ENCODE measurements at places on chromosomes 13 and 19.

- DNase-seq, result no peak
Measured at GRCh38 chr19:50632151-50632835, 7.4 kb downstream of the SYT3 start.

DNA sequence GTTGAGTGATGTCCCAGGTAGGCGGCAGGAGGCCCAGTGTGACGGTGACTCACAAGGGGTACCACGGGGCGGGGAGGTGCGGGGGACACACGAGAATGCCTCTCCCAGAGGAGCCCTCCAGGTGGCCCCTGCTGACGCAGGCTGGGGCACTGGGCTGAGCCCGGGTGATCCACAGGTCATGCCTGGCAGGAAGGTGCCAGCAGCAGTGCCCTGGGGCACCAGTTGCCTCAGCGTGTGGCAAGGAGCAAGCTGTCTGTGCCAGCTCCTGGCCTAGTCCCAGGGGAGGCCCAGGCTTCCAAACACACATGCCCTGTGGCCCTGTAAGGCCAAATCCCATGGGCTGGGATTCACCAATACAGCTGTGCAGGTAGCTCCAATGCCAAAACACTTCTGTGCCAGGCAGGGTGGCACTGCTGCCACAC, 28.0 kb downstream of the AKT2 start:
- DNase-seq, result no peak

GRCh38 chr19:51715850-51716249, 7.9 kb downstream of the HAS1 start:
- DNase-seq, result no peak

- DNase-seq, result no peak
Measured at GRCh38 chr13:64052521-64052920, 2636.9 kb upstream of the PCDH20 start.

DNA sequence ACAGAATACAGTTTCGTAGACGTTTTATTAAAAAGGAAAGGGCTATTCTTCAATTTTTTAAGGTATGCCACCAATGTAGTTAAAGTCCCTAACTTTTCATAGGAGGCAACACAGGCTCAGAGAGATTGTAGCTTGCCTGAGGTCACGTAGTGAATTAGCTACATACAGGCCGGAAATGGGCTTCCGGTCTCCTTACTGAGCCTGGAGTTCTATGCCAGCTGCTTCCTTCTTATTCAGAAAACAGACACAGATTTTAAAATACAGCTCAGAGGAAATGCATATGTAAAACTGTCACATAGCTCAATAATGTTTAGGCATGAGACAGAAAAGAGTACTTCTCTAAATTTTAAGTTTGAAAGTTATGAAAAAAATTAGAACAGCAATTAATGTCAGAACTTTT, 85.4 kb upstream of the TUBA3C start:
- DNase-seq, result no peak

- no peak for DNase-seq
Measured at GRCh38 chr13:48437371-48437770, 24.5 kb upstream of the LPAR6 start.

GRCh38 chr19:29785955-29786589, 25.7 kb upstream of the CCNE1 start:
- no peak for DNase-seq

GRCh38 chr19:38375748-38376147, 1.4 kb downstream of the PSMD8 start:
- DNase-seq, result no peak

GRCh38 chr19:41233748-41234240, 14.8 kb downstream of the AXL start:
- no peak for DNase-seq

DNA sequence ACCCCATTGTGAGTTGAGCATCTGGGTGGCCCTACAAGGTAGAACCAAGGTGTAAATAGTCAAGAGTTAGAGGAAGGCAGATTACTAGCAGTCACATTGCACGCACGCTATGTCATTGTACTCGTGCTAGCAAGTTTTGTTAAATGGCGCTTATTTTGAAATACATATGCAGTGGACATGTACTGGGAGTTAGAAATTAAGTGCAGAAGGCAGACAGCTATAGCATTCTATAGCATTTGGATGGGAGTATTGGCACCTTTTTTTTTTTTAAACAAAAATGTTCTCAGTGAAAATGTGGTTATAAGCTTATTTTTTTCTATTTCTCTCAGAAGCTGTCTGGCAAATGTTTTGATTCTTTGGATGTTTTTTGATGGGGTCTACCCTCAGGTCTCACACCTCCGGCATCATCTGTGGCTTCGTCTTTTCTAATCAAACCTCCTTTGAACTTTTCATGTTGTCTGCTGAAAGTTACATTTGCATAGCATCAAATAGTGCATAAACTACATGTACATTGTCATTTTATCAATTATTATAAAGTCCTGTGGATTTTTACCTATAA, 68.1 kb downstream of the ARHGEF7 start:
- no peak for DNase-seq

- DNase-seq, result no peak
Measured at GRCh38 chr13:50141375-50141975, 126.2 kb downstream of the KCNRG start.

DNA sequence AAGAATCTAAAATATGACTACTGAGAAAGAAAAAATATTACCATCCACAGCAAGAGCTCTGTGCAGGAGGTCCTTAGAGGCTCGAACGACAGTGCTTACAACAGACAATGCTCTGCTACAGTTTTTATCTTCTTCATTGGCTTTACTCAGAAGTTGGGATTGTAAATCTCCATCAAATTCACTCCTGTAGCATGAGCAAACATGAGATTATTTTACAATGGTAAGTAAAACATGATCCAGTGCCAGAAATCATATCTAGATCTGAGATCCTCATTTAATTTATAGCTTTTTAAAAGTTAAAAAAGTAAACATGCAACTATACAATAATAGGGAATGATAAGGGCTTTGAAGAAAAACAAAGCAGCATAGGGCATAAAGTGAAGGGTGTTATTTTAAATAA, 144.5 kb upstream of the FBXL3 start:
- DNase-seq, result no peak
